ENCODE measurements at places on chromosomes 2 and 18. TPM values are rescaled to one million over a fixed set of nuclear protein-coding genes. Genes with fewer than 3 reads are reported as not detected.
A peak's percentile ranks its signal among the peaks of the same experiment; 100 is the strongest.

DNA sequence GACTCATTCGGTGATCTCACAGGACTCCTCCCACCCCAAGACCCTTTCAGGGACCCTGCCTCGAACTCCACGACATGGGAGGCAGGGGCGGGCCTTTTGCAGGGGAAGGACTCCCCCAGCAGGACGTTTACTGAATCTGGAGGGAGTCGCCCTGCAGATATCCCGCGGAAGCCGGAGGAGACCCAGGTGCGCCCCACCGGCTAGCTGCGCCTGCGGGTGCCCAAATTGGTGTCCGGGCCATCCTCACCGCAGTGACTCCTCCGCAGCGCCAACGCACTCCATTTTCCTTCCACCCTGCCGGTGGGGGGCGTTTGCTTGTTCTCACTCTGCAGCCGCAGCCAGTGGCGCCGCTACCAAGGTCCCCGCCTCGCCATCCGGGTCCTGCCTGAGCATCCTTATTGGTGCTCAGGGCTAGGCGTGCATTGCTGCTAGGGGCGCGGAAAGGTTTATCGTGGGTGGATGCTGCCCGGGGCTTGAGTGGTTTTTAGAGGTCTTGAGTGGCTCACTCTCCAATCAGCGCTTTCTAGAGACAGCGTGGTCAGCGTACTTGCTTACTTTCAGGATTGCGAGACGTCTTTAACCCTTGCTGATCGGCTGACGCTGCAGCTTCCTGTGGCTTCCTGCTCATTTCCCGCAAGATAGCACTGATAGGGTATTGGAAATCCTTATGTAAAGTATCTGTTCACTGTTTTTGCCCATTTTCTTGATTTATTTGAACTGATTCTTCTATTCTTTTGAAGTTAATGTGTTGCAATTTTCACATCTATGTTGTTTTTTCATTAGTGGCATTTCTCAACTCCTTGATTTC lies 81.4 kb downstream of the BIN1 start:
- peak; percentile 81 for DNase-seq

GRCh38 chr2:231258701-231259100 lies 60.3 kb downstream of the ARMC9 start:
- DNase-seq, result no peak

DNA sequence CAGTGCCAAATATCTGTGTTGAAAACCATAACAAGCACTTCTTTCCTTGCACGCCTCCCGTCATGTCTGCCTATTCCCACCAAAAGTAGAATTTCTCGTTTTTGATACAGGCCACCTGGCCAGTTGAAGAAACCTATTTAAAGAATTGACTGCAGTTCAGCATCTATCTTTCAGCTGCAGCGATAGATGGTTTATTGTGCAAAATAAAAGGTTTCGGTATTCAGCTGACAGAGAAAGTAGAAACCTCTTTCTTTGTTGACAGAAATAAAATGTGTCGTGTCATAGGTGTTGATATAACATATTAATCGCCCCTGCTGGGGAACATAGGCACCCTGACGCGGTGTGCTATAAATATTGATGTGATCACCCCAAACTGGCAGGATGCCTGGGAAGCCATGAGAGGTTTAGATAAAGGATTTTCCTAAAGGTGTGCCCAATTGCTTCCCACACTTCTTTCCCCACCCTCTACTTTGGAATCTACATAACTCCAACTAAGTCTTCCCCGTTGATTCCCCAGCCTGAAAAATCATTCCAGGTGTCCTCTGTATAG lies 570.4 kb downstream of the CCDC85A start:
- DNase-seq, result peak; percentile 28

DNA sequence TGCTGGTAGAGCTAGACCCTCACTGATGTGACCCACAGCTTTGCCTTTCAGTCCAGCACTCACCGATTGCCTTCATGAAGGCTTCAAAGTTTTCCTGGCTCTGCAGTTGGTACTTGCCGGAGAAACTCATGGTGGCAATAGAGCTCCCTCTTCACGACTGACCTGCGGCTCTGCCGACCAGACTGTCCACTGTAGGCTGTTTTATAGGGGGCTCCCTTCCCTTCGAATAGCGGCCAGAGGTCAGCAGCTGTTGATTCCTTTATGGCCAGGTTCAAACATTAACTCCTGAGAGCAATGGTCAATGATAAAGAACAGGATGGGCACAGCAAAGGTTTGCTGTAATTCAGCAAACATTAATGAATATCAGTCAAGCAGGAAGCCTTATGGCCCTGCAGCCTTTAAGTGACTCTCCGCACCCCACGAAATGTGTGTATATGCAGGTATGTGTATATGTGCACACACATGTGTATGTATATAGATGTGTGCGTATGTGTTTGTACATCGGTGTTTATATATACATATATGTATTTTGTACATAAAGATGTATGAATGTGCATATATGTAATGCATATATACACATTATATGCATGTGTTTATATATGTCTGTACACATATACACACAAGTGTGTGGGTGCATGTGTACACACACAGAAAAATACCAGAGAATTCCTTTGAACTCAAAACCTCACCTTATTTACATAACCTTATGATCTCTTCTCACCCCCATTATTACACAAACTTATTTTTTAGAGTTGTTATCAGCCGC lies at the start of gene FABP1:
Gene FABP1, minus strand, starts transcription at position 175 of the 766 bp plus-strand sequence. Its CDS starts 45 bp downstream, at position 130.
- no peak for DNase-seq

GRCh38 chr2:95539836-95540235 lies 52.0 kb upstream of the TRIM43 start:
- no peak for DNase-seq

GRCh38 chr2:237614151-237614720 lies 13.2 kb upstream of the LRRFIP1 start:
- no peak for DNase-seq

DNA sequence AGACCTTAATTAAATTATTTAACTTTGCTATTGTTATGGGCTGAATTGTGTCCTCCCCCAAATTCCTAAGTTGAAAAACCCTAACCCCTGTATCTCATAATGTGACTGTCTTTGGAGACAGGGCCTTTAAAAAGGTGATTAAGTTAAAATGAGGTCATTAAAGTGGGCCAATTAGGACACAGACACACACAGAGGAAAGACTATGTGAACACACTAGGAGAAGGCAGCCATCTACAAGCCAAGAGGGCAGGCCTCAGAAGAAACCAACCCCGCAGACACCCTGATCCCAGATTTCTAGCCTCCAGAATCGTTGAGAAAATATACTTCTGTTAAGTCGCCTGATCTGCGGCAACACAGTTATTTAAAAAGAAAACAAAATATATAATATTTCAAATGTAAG lies 6.4 kb downstream of the STK17B start:
- DNase-seq, result no peak

The SPATA3 gene
- not detected for total RNA-seq

Measured in Right ventricle myocardium inferior (tissue), 1 donor.